SJSA1 (cell line): ENCODE measurements at places on chromosomes 7 and 10.

DNA sequence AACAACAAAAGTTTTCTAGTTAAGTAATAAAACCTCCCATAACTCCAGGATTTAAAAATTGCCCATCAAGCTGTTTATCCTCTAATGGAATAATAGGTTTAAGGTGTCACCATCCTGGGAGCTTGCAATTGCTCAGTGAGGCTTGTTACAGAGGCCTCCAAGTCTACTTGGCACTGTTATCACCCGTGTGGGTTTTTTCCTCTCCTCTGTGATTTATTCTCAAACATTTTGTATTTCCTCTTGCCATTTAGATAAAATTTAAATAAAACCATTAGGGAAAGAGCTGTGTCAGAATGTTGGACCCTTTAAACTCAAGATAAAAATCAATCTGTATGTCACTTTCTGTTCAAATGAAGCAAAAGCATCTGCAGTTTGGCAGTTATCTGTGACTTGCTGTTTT, 202.6 kb downstream of the GALNT17 start:
- no peak overlapping the region for H3K4me3 ChIP-seq
- H3K27me3 ChIP-seq, result no peaks in the 10 kb centered on the region
- DNase-seq, result no peak
- no peaks in the 10 kb centered on the region for H3K36me3 ChIP-seq
- H3K27ac ChIP-seq, result no peak overlapping the region

DNA sequence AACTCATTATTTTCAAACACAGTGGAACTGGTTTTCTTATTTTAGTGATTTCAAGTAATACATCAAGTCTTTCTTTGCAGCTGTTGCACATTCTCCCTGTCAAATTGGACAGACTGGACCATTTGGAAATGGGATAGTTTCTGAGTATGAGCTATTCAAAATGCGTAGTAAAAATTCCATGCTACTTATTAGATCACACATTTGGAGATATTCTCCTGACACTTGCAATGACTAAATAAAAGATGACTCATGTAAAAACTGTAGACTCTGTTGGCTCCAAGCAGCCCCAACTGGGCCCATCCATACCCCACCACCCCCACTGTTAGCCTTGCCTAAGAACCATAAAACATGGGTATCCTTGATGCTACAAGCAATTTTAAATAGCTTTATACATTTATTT, 25.9 kb upstream of the BICC1 start:
- DNase-seq, result no peak
- no peaks in the 10 kb centered on the region for H3K27me3 ChIP-seq
- H3K27ac ChIP-seq, result no peak overlapping the region
- H3K4me3 ChIP-seq, result no peak overlapping the region
- H3K4me1 ChIP-seq, result peaks cover 17% of the 10 kb centered on the region

GRCh38 chr7:98300595-98301372, 19.3 kb downstream of the BRI3 start:
- H3K4me3 ChIP-seq, result no peak overlapping the region
- no peak overlapping the region for H3K27ac ChIP-seq
- DNase-seq, result no peak
- no peaks in the 10 kb centered on the region for H3K27me3 ChIP-seq
- peaks cover 19% of the 10 kb centered on the region for H3K36me3 ChIP-seq
- no peaks in the 10 kb centered on the region for H3K4me1 ChIP-seq

GRCh38 chr7:7867846-7868571, 100.6 kb upstream of the GLCCI1 start:
- no peak for DNase-seq
- no peak overlapping the region for H3K4me3 ChIP-seq
- H3K27me3 ChIP-seq, result no peaks in the 10 kb centered on the region
- no peaks in the 10 kb centered on the region for H3K4me1 ChIP-seq
- no peak overlapping the region for H3K27ac ChIP-seq

DNA sequence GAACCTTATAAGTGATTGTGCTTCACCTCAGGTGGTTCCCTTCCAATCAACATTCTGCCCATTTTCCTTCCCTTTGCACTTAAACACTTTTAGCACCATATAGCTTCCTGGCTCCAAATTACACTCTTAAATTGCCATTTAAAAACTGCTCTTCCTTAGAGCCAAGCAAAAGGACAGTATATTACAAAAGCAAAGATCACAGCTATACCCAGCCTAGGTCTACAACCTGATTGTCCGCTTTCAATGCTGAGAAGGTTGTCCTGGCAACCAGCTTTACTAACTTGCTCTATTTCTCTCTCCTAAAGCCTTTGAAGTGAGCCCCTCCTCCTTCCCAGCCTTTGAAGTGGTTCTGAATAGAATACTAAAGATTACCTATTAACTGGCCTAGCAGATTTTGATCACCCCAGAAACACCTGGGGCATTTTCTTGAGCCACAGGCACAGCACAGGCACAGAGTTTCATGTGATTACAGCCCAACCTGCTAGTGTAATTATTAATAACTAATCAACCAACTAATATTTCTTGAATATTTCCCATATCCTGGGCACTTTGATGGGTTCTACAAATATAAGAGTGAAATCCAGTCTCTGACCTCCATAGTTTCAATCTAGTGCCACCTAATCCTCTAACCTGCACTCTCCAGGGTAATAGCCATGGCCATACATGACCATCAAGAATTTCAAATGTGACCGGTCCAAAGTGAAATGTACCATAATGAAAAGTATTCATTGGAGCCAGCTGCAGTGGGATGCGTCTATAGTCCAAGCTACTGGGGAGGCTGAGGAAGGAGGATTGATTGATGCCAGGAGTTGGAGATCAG, 63.6 kb upstream of the TRIM24 start:
- H3K27me3 ChIP-seq, result no peaks in the 10 kb centered on the region
- H3K27ac ChIP-seq, result no peak overlapping the region
- DNase-seq, result no peak
- no peak overlapping the region for H3K4me3 ChIP-seq
- no peaks in the 10 kb centered on the region for H3K36me3 ChIP-seq
- no peaks in the 10 kb centered on the region for H3K4me1 ChIP-seq

DNA sequence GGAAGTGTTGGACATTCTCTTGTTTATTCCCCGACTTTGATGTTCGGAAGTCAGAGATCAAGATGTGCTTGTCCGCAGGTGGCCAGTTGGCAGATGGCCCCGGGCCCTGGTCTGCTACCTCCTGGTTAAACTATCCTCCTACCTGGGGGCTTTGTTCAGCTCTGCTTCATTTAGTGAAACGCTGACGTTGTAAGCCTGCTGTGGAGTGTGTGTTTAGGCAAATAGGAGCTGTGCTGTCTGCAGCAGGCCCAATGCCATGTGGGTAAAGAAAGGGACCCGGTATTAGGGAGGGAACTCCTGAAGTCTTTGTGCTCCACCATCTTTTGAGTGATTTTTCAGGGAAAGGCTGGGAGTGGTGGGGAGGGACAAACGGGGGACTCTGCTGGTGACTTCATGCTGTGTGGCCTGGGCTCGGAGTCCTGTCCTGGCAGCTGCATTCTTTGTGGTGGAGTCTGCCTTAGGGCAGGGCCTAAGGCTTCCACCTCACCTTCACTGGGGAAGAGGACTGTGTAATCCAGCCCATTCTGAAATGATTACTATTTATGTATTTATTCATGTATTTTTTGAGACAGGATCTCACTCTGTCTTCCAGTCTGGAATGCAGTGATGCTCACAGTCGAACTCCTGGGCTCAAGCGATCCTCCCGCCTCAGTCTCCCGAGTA, 171.1 kb upstream of the KLF6 start:
- H3K4me1 ChIP-seq, result peaks cover 5% of the 10 kb centered on the region; the same call in 1 of the 2 replicates
- DNase-seq, result no peak
- no peaks in the 10 kb centered on the region for H3K27me3 ChIP-seq
- H3K36me3 ChIP-seq, result no peaks in the 10 kb centered on the region
- no peak overlapping the region for H3K4me3 ChIP-seq

- H3K4me1 ChIP-seq, result no peaks in the 10 kb centered on the region
- H3K27me3 ChIP-seq, result no peaks in the 10 kb centered on the region
- H3K27ac ChIP-seq, result no peak overlapping the region
- H3K36me3 ChIP-seq, result peaks cover 5% of the 10 kb centered on the region; the same call in 1 of the 2 replicates
Observed at GRCh38 chr7:65915921-65916657, 43.2 kb downstream of the VKORC1L1 start.

GRCh38 chr10:15605740-15606369, 113.9 kb downstream of the ITGA8 start:
- no peak for DNase-seq
- H3K4me1 ChIP-seq, result peaks cover 46% of the 10 kb centered on the region
- no peak overlapping the region for H3K4me3 ChIP-seq
- H3K27me3 ChIP-seq, result no peaks in the 10 kb centered on the region
- H3K27ac ChIP-seq, result no peak overlapping the region

DNA sequence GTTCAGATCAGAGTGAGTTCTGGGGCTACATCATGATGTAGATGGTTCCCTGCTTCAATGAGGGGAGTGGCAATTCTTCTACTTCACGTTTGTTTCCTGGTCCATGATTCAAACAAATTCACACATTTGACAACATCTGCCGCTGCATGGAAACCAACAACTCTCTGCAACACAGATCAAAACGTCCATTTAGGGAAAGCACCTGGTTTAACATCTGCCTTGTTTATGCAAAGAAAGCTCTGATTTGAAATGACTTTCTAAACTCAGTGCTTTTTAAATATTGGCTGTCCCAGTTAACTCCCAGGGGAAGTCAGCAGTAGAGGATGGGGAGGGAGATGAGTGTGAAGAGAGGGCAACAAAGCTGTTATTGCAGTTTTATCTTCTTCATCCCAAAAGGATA, 93.8 kb downstream of the GAD2 start:
- H3K4me1 ChIP-seq, result no peaks in the 10 kb centered on the region
- no peaks in the 10 kb centered on the region for H3K27me3 ChIP-seq
- no peaks in the 10 kb centered on the region for H3K36me3 ChIP-seq
- no peak for DNase-seq
- no peak overlapping the region for H3K27ac ChIP-seq

GRCh38 chr10:100982916-100983830, 4.1 kb downstream of the MRPL43 start:
- no peak overlapping the region for H3K27ac ChIP-seq
- peaks cover 54% of the 10 kb centered on the region for H3K36me3 ChIP-seq
- no peak for DNase-seq
- peaks cover 15% of the 10 kb centered on the region for H3K4me1 ChIP-seq

DNA sequence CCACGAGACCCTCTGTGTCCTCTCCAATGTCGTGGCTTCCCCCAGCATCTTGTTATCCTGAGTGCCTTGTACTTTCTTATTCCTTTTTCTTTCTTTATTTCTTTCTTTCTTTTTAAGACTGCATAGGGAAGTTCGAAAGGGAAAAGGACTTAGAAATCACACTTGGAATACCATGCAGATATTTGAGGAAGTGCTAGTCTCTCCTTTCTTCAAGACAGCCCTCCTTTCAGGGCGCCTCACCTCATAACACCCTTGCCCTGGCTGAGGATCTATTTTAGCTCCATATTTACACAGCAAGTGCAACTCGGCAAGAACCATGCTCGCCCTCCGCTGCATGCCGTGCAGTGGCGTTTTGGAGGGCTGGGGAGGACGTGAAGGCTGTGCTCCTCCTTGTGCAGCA, 232.3 kb upstream of the GLI3 start:
- H3K36me3 ChIP-seq, result no peaks in the 10 kb centered on the region
- no peaks in the 10 kb centered on the region for H3K27me3 ChIP-seq
- DNase-seq, result no peak
- H3K4me3 ChIP-seq, result no peak overlapping the region
- H3K4me1 ChIP-seq, result no peaks in the 10 kb centered on the region
- H3K27ac ChIP-seq, result no peak overlapping the region

DNA sequence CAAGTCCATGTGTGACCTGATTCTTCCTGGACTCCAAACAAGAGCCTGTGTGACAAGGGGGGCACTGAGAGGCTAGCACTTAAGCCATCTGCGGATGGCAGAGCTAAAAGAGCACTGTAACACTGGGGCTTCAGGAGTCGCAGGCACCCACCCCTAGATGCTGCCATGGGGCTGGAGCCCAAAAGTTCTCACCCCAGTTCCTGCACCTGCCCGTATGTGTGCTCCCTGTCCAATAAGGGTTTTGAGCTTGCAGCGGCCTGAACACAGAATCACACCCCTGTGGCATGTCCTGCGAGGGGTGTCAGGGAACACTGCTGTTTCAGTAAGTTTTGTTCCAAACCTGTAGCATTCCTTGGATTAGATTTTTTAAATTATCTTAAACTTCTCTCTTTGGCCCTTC, 53.2 kb upstream of the GPR37 start:
- no peak overlapping the region for H3K27ac ChIP-seq
- no peaks in the 10 kb centered on the region for H3K4me1 ChIP-seq
- no peaks in the 10 kb centered on the region for H3K27me3 ChIP-seq
- H3K4me3 ChIP-seq, result no peak overlapping the region
- DNase-seq, result no peak

GRCh38 chr10:114307731-114308130, 68.7 kb downstream of the VWA2 start:
- no peak overlapping the region for H3K27ac ChIP-seq
- H3K27me3 ChIP-seq, result no peaks in the 10 kb centered on the region
- H3K4me3 ChIP-seq, result no peak overlapping the region
- H3K4me1 ChIP-seq, result peaks cover 24% of the 10 kb centered on the region
- H3K36me3 ChIP-seq, result no peaks in the 10 kb centered on the region
- DNase-seq, result no peak

DNA sequence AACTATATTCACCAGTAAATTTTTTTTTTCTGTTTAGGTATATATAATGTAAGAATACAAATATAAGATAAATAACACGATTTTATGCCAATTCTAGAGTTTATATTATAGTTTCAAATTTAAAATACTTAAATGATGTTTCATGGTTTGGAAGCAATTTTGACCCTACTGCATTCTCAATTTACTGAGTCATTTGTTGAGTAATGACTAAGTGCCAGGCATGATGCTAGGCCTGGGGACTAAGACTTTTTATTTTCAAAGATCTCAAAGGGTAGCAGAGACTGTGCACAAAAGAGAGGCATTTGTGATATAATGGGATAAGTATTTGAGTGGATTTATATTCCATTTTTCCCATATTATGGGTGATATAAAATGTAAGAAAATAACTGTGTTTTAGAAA, 78.9 kb upstream of the SMIM30 start:
- H3K27me3 ChIP-seq, result no peaks in the 10 kb centered on the region
- no peak for DNase-seq
- H3K27ac ChIP-seq, result peak overlapping the region; percentile 36
- no peak overlapping the region for H3K4me3 ChIP-seq
- H3K36me3 ChIP-seq, result no peaks in the 10 kb centered on the region

DNA sequence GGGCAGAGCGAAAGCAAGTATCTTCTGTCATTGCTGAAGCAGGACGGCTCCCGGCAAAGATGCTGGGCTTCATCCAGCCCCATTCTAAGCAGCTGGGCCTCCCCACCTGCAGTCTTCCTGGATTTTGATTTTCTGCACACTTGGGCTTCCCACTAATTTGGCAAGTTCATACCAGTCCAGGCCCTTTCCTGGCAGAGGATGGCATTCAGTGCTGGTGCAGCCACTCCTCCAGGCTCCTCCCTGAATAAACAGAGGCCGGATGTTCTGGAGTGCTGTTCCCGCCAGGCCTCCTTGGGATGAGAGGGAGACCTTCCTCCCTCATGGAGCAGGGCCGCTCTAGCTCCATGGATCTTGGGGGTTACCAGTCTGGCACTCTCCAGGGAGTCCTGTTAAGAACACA, 3.4 kb downstream of the BAG3 start:
- H3K4me1 ChIP-seq, result peaks cover 67% of the 10 kb centered on the region
- H3K27me3 ChIP-seq, result no peaks in the 10 kb centered on the region
- peaks cover 60% of the 10 kb centered on the region for H3K36me3 ChIP-seq
- H3K27ac ChIP-seq, result peak overlapping the region; percentile 50
- H3K4me3 ChIP-seq, result no peak overlapping the region
